ENCODE measurements at places on chromosomes 1 and 21. TPM values are rescaled to one million over a fixed set of nuclear protein-coding genes. Genes with fewer than 3 reads are reported as not detected.

GRCh38 chr1:88371436-88372023, 312.5 kb upstream of the PKN2 start:
- DNase-seq, result no peak

The DCST1 gene
- not detected for total RNA-seq

DNA sequence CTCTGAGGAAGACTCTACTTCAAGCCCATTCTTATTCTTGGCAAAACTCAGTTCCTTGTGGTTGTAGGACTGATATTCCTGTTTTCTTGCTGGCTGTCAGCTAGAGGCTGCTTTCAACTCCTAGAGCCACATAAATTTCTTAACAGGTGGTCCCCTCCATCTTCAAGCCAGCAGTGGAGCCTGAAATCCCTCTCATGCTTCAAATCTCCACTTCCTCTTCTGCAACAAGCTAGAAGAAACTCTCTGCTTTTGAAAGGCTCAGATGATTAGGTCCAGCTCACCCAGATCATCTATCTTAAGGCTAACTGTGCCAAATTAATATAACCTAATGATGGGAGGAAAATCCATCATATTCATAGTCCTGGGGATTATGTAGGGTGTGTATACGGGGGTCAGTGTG, 43.2 kb upstream of the CD34 start:
- DNase-seq, result no peak

DNA sequence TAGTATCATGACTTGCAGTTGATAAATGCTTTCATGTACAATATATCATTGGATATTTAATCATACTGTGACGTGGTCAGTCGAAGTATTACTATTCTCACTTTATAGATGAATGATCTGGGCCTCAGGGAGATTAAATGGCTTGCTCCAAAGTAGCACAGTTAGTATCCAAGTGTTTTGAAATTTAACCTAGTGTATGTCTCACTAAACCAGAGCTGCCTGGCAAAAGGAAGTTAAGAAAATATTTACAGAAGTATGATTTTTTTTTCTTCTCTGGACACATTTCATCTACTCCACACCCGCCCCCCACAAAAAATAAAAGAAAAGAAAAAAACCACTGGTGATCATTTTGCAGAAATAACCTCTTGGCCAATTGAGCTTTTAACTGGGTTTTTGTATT, 71.9 kb upstream of the CXADR start:
- no peak for DNase-seq

- DNase-seq, result no peak
These were observed 17.2 kb downstream of the SEC16B start for GRCh38 chr1:177952691-177953090.

Measured in activated CD8-positive, alpha-beta T cell treated with anti-CD3 and anti-CD28 coated beads, Interleukin-2, amount 10 ng/mL, durations not matched to agents 7 days and 5 days (primary cell).